ENCODE measurements at places on chromosomes 4 and X.
A peak's percentile ranks its signal among the peaks of the same experiment; 100 is the strongest.

GRCh38 chr4:175330652-175331051 is 412.5 kb downstream of the ADAM29 start:
- DNase-seq: no peak

DNA sequence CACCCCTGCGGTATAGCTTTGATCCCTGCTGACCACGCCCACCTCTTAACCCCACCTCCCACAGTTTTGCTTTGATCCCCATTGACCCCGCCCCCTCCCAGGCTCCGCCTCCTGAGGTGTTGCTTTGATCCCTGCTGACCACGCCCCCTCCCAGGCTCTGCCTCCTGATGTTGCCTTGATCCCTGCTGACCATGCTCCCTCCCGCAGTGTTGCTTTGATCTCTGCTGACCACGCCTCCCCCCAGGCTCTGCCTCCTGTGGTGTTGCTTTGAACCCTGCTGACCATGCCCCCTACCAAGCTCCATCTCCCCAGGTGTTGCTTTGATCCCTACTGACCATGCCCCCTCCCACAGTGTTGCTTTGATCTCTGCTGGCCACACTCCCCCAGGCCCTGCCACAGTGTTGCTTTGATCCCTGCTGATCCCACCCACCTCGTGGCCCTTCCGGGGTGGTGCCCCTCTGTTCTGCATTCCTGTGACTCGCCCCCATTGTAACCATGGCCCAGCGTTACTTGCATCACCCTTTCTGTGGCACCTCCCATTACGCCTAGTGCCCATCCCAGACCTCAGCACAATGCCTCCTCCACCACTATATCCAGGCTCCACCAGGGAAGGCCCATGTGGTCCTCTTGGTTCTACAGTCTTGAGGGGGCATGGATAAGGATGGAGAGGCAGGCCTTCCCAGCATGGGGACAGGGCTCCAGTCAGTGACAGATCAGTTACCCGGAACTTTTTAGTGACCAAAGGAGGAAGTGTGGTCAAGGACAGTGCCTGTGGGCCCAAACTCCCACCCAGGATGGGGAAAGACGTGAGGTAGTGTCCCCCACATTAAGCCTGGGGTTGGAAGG is 70.8 kb downstream of the ADRA2C start:
- DNase-seq: no peak

GRCh38 chrX:130179579-130180215 is 7.9 kb downstream of the RAB33A start:
- no peak for DNase-seq

GRCh38 chrX:19879181-19879580 is 8.2 kb downstream of the SH3KBP1 start:
- no peak for DNase-seq

DNA sequence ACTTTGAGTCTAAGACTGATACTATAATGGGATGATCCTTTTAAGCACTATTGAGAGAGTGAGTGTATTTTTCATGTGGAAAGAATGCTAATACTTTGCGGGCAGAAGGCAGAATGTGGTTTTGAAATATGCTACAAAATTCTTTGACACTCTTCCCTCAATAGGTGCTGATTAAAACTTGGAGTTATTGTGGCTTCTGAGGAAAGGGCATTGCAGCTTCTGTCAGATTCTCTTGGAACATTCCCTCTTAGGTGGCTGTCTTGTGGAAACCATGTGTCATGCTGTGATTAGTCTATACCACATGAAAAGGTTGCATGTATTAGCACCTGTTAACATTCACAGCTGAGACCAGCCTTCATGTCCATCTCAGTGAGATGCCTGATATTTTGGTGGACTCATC is 547.0 kb downstream of the STIM2 start:
- DNase-seq: no peak

- DNase-seq: no peak
Observed at GRCh38 chrX:153828308-153828707, 2.0 kb downstream of the PDZD4 start.

DNA sequence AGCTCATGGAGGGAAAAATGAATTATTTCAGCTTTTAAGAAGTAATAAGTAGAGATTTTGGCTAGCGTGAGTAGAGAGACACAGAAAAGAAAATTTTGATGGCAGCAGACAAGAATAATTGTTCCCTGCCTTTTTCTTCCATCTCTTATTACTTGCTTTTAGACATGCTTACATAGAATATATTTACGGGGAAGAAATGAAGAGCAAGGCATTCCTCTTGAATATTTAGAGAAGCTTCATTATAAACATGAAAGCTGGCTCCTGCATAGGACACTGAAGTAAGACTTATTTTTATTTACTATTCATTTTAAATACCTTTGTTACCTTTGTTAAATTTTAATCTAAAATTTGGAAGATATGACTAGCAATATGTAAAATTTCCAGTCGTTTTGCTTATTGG is 32.2 kb downstream of the DCK start:
- DNase-seq: no peak

DNA sequence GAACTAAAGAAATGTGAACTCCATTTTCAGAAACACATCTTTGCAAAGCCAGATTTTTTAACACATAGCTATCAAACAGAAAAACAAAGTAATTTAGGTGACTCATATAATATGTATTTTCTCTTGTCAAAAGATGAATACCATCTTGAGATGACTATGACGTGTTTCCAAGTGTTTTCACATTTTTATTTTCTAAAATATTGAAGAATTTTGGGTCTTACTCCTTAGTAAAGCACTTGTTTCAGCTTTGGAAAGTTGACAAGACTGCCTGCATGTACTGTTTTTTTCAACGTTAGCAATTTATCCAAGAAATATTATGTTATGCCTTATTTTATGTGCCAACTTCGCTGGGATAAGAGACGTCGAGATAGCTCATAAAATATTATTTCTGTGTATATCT is 733.9 kb upstream of the EPHA5 start:
- DNase-seq: no peak

- no peak for DNase-seq
Observed at GRCh38 chr4:26751838-26752237, 108.8 kb upstream of the STIM2 start.

- no peak for DNase-seq
Observed at GRCh38 chrX:41580423-41581064, 108.2 kb upstream of the GPR34 start.

- DNase-seq: no peak
Observed at GRCh38 chr4:189785257-189785656, 155.4 kb upstream of the FRG1 start.

DNA sequence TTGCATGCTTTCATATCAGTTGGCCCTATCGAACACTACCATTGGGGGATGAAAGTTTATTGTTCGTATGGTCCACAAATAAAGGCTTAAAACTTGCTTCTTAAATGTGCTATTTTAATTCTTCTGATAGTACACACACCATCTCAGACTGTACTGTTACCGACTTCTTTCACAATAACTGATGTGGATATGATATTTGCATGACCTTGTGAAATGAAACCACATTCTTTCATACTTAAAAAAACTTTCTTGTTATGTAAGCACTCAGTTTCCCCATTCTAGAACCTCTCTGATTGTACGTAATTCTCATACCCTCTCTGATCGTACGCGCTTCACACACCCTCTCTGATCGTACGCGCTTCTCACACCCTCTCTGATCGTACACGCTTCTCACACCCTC is 12.0 kb upstream of the WDR19 start:
- DNase-seq: no peak

DNA sequence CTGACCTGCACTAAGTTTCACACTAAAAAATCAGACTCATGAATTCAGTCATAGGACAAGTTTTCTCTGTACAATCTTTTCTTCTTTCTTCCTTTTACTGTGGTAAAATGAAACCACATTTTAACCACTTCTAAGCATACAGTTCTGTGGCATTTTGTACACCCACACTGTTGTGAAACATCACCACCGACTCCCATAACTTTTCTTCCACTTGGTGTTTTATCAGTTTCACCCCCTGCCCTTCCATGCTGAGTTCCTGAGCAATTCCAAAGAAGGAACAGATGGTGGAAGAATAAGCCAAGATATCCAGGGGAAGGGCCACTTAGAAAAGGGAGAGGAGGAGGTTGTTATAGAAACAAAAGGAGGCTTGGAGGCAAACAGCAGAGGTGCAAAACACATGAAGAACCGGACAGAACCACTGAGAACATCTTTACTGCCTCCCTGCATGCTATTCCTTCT is 22.6 kb downstream of the SLC25A4 start:
- no peak for DNase-seq

DNA sequence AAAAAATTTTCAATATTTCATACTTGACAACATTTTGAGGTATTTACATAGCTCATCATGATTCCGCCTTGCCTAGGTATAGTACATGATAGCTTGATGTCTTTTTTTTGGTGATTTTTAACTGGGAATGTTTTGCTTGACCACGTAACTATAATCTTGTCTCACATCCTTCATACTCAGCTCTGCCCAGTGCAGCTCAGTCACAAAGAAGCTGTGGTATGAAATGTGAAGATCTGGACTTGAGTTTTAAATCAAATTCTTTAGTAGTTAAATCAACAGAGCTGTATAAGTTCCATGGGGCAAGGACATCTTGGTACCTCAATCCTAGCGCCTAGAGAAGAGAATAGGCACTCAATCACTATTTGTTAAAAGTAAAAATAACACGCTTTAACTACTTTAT is 276.3 kb upstream of the DKK2 start:
- no peak for DNase-seq

- no peak for DNase-seq
Observed at GRCh38 chr4:94534401-94535312, 82.9 kb downstream of the PDLIM5 start.

- peak; percentile 7 for DNase-seq
Observed at GRCh38 chr4:29423836-29424721, 1296.1 kb upstream of the PCDH7 start.

DNA sequence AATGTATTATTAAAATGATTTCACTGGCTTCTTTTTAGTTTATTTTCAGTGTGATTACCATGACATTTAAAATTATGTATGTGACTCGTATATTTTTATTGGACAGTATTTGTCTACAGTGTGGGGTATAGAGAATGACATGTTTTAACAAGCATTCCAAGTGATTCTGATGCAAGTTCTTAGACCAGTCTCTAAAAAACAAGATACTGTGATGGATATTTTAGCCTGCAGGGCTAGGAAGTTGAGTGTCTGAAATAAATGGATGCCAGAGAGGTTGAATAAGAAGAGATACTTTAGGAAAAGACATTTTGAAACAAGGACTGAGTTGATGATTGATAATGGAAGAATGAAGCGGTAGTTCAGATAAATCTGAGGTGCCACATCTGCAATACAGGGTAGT is 3.5 kb upstream of the MAD2L1 start:
- no peak for DNase-seq

DNA sequence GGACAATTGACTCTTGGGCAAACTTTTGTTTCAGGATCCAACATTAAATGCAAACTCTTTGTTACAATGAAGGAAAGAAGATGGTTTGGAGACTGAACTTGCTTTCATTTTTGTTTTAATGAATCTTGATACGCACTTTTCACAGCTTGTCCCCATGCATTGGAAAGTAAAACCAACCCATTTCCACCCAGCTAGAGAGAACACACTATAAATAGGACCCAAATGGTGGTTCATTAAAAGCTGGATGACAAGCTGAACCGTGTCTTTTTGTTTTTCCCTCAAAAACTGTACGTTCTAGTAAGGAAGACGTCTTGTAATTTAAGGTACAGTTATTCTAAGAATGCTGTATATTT is 95.3 kb upstream of the EGFL6 start:
- DNase-seq: no peak

DNA sequence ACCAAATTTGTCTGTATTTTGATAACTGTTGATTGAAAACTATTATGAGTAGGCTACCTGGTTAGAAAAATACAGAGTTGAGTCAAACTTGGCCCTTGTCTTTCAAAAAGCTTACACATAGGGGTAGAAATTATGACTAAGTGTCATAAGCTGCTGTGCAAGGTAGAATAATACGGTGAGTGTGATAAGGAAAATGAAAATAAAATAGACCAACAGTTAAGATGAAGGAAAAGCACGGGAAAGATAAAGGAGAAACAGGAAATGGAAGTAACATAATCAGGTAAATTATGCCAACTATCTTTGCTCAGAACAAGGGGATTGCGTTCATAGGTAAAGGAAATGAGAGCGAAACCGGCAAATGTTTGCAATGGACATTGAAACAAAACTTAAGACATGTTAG is 302.5 kb downstream of the PCDH7 start:
- no peak for DNase-seq

- no peak for DNase-seq
Observed at GRCh38 chrX:40170830-40171512, 73.2 kb upstream of the BCOR start.

- no peak for DNase-seq
Observed at GRCh38 chrX:6685489-6685888, 150.6 kb upstream of the VCX3A start.

DNA sequence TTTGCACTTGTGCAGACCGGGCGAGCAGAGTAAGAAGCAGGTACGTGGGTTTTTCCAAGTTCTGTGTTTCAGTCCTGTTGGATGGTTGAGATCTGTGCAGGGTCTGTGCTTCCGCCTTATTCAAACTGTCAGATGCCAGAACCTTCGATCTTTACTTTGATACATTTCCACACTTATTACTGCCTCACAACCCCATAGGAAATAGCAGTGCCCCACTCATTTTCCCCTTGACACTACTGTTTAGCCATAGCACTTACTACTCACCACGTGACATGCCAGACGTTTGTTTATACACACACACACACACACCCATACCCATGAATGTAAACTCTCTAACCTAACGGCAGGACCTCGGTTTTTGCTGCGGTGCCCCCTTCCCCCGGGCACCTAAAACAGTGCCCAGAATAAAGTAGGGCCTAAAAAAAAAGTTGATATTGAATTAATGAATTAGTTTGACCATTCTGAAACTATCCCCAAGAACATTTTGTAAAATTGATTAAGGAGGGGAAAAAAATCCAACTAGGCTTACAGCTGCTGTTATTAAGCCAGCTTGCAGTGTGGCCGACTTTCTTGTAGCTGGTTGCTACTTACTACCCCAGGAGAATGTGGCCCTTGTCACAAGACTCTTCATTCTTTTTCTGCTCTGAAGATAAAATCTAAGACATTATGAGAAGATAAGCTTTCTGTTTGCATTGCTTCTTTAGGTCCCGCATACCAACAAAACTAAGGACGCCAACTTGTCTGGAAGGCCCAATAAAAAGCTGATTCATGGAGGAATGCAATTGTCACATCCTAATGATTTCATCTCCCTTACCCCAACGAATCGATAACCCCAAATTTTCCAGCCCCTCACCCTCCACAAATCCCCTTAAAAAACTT is 704 bp upstream of the SEPSECS start:
- no peak for DNase-seq

DNA sequence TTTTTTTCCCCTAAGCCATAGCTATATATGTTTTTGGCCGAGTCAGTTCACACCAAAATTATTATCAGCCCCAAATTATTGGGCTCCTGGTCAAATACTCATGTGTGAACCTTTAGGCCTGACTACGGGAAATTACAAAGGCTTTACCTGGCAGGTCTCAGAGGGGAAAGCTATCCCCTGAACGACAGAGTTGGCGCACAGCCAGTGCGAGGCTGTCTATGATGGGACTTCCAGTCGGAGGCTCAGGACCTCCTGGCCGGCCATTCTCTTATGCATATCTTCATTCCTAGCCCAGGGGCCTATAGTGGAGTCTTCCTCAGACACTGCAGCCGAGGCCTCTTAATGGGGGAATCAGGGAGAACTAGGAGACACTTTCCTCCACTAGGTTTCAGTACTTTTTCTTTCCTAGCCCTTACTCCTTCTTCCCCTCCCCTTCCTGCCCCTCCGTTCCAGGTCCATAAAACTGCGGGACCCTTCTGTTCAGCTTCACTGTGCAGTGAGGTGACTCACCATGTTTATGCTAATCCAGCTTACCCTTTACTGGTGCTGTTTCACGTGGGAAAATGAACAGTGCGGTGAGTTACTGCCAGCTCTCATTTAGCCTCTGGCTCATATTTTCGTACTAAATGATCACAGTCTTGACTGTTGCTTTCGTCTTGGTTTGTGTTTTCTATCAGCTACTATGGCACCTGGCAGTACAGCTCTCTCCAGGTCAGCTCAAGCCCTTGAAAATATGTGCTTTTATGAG is 533.9 kb downstream of the FSTL5 start:
- no peak for DNase-seq
